Lung (tissue), 17 donors: ENCODE measurements at places on chromosomes 12 and 14. TPM values are rescaled to one million over a fixed set of nuclear protein-coding genes. Genes with fewer than 3 reads are reported as not detected.

Gene C3AR1
- total RNA-seq = 10.3 TPM

Gene NUP37
- total RNA-seq = 17.1 TPM

Gene RBMS2
- total RNA-seq = 71.0 TPM

Gene LIN7A
- total RNA-seq = 7.0 TPM
